Spleen (tissue), 13 donors: ENCODE measurements at places on chromosomes 12 and 14. TPM values are rescaled to one million over a fixed set of nuclear protein-coding genes. Genes with fewer than 3 reads are reported as not detected.

Gene KCNK10
- 0.07 TPM for polyA plus RNA-seq

Gene TAMALIN
- polyA plus RNA-seq = 25.5 TPM

Gene SMAGP
- 8.2 TPM for polyA plus RNA-seq

DNA sequence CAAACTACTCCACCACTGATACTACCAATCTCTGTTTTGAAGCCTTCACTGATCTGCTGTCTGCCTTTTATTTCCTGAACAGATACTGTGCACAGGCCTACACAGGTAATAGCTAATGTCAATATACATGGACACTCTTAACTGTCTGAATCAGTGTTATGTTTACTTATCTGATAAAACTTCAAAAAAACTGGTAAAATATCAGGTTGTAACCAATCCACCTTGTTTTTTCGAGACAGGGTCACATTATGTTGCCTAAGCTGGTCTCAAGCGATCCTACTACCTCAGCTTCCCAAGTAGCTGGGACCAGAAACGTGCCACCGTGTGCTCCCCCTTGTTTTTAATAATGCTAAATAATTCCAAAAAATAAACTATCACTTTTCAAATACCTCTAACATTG is 43.5 kb downstream of the HECTD1 start:
- no peak overlapping the region for H3K27ac ChIP-seq
- peaks cover 61% of the 10 kb centered on the region for H3K36me3 ChIP-seq
- DNase-seq = no peak
- H3K4me3 ChIP-seq = no peak overlapping the region
- H3K4me1 ChIP-seq = no peaks in the 10 kb centered on the region

Gene OLR1
- polyA plus RNA-seq = 0.09 TPM

GRCh38 chr12:38772437-38772836 is 133.0 kb downstream of the CPNE8 start:
- no peak for DNase-seq
- peaks cover 11% of the 10 kb centered on the region for H3K4me1 ChIP-seq
- no peaks in the 10 kb centered on the region for H3K27me3 ChIP-seq
- H3K27ac ChIP-seq = peak overlapping the region; percentile 53

DNA sequence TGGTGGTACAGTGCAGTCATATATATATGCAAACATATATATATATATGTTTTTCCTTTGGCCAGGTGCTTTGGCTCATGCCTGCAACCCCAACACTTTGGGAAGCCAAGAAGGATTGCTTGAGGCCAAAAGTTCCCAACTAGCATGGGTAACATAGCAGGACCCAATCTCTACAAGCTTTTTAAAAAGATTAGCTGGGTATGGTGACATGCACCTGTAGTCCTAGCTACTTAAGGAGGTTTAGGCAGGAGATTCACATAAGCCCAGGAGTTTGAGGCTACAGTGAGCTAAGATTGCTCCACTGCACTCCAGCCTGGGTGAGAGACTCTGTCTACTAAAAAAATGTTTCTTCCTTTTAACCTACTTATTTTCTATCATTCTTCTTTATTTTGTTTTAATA is 10.2 kb downstream of the PZP start:
- no peaks in the 10 kb centered on the region for H3K36me3 ChIP-seq
- H3K27me3 ChIP-seq = no peaks in the 10 kb centered on the region
- no peaks in the 10 kb centered on the region for H3K4me1 ChIP-seq
- no peak overlapping the region for H3K27ac ChIP-seq
- DNase-seq = no peak
- H3K4me3 ChIP-seq = no peak overlapping the region

DNA sequence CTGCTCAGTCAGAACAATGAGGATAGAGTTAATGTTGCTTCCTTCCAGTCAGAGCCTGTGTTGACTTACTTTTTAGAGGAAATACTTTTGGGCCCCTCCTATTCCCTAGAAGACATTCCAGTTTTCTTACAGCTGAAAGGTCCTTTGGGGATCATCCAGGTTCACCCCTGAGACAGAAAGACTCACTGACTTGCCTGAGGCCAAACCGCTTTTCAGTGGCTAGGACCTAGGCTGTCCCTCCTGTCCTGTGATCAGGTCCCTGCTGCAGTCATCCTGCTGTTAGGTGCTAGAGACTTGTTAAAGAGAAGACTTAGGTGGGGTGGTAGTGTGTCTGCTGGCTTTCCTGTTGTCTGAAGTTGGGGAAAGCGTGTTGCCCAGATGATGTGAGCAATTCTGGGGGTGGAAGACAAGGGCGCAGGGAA is 39.6 kb downstream of the SUSD6 start:
- H3K36me3 ChIP-seq = no peaks in the 10 kb centered on the region
- H3K4me1 ChIP-seq = peaks cover 100% of the 10 kb centered on the region
- DNase-seq = no peak
- H3K27ac ChIP-seq = peak overlapping the region; percentile 90
- no peaks in the 10 kb centered on the region for H3K27me3 ChIP-seq

DNA sequence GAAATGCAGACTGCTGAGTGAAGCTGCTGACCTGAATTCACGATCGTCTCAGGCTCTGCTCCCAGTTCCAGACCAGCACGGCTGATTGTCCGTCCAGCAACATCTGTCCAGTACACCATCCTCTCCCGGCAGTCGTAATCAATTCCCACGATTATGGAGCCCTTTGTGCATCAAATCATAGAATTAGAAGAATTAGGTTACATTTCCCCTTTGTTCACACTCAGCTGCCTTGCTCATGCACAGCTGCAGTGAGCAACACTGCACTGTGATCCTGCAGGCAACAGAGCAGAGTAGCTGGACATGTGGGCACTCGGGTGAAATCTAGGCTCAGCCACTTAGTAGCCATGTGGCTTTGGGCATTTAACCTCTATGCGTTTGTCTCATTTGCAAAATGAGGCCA is 22.2 kb downstream of the RTRAF start:
- H3K36me3 ChIP-seq = peaks cover 61% of the 10 kb centered on the region
- DNase-seq = no peak
- H3K27ac ChIP-seq = no peak overlapping the region
- H3K4me3 ChIP-seq = no peak overlapping the region
- peaks cover 3% of the 10 kb centered on the region for H3K4me1 ChIP-seq
- no peaks in the 10 kb centered on the region for H3K27me3 ChIP-seq

DNA sequence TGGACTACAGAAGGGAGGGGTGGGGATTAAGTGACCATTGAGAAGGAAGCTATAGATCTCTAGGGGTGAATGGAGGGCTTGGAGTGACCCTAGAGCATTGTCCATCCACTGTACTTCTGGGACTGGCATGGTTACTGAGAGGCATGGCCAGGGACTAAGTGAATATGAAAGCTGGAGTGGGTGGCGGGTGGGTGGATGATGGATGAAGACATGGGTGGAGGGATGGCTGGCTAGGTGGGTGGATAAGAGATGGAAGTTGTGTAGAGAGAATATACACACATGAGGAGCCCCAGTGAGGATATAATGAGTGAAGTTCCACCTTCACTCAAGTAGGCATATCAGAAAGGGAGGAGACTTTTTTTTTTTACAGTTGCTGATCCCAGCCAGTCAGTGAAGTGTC is 65.5 kb upstream of the NRXN3 start:
- H3K4me3 ChIP-seq = no peak overlapping the region
- H3K27me3 ChIP-seq = peaks cover 12% of the 10 kb centered on the region
- no peak for DNase-seq

DNA sequence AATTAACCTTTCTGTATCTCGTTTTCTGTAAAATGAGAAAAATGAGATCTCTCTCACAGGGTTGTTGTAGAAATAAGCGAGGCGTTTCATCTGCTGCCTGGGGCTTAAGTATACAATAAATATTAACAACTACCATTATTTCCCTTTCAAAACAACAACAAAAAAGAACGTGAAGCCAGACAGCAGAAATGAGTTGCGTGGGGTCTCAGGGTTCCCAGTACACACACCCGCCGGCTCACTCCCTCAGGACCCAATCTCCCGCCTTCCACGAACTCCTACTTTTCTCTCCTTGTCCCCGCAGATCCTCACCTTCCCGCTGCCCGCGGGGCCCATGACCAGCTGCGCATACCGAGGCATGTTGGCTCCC is 227 bp downstream of the GPN3 start:
- no peak for DNase-seq
- H3K4me1 ChIP-seq = peaks cover 32% of the 10 kb centered on the region
- peak overlapping the region; percentile 78 for H3K4me3 ChIP-seq
- H3K27ac ChIP-seq = peak overlapping the region; percentile 93
- H3K36me3 ChIP-seq = no peaks in the 10 kb centered on the region

DNA sequence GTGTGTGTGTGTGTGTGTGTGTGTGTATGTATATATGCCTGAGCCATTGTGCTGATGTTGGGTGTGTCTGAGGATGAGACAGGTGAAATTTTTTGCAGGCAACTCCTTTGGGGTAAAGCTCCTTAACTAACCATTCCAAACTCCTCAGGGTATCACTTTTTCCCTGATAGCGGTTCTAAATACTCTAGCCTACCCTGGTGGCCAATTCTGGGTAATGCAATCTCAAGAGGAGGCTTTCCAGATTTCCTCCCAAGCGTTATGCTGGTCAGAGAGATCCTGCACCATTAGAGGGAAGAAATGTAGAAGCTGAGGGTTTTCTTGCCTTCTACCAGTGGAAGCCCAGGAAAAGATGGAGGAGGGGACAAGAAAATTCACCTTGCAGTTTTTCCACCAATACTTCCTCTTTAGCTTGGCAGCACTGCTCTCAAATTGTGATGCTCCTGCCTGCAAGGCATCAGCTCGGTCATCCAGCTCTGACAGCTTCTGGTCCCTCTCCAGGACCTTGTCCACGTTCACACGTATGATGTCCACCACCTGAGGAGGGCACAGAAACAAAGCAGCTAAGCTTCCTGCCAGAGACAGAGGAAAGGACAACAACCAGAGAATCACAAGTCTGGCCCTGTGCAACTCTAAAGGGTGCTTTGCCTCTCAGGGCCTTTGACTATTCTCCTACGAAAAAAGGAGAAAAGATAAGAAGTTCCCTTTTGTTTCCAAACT is 4.9 kb downstream of the VAMP1 start:
- H3K27me3 ChIP-seq = no peaks in the 10 kb centered on the region
- H3K36me3 ChIP-seq = peaks cover 80% of the 10 kb centered on the region
- peak overlapping the region; percentile 31 for H3K27ac ChIP-seq
- H3K4me3 ChIP-seq = no peak overlapping the region

Gene OASL
- 1.9 TPM for polyA plus RNA-seq

Gene CLEC7A
- 11.7 TPM for polyA plus RNA-seq

- H3K27ac ChIP-seq = no peak overlapping the region
- no peaks in the 10 kb centered on the region for H3K27me3 ChIP-seq
- H3K4me3 ChIP-seq = no peak overlapping the region
- H3K4me1 ChIP-seq = peaks cover 7% of the 10 kb centered on the region
- H3K36me3 ChIP-seq = no peaks in the 10 kb centered on the region
These were observed 97.2 kb downstream of the PCNX1 start for GRCh38 chr14:71004481-71004880.

Gene OAS3
- 5.0 TPM for polyA plus RNA-seq

- H3K4me1 ChIP-seq = no peaks in the 10 kb centered on the region
- H3K4me3 ChIP-seq = no peak overlapping the region
- no peaks in the 10 kb centered on the region for H3K27me3 ChIP-seq
- H3K36me3 ChIP-seq = peaks cover 61% of the 10 kb centered on the region
These were observed 18.9 kb upstream of the HAL start for GRCh38 chr12:96014943-96015599.

DNA sequence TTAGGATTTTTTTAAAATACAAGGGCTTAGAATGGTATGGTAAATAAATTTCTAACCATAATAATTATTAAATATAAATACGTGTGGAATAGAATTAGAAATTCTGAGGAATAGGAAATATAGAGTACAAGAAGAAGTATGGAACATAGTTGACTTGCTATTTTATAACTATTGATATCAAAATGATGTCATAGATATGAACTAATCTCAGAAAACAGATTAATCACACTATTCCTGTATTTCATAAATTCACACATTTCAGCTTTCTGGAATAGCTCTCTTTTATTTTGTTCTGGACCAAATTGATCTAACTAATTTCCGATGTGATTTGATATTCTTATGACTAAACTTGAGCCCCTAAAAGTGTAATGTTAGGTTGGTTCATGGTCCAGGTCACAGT is 237.2 kb upstream of the NPAS3 start:
- no peaks in the 10 kb centered on the region for H3K27me3 ChIP-seq
- no peaks in the 10 kb centered on the region for H3K36me3 ChIP-seq
- no peak overlapping the region for H3K4me3 ChIP-seq
- DNase-seq = no peak
- peaks cover 11% of the 10 kb centered on the region for H3K4me1 ChIP-seq
- H3K27ac ChIP-seq = no peak overlapping the region

DNA sequence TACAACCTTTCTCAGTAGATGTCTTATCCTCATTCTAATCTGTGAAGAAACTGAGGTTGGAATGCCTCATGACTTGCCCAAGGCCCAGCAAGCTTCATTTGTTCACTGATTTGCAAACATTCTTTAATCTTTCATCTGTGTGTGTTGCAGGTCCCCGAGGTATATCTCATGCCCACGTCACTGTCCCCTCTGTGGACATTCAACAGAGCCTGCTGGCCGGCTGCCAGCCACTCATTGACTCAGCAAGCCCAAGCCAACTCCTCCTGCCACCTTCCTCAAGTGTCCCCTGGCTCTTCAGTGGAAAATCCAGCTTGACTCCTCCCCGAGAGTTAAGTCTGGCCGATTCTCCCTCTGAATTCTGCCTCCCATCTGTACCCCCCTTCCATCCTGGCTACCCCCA is 1.9 kb upstream of the DCAF4 start:
- H3K27ac ChIP-seq = no peak overlapping the region
- no peaks in the 10 kb centered on the region for H3K4me1 ChIP-seq
- no peak for DNase-seq
- H3K36me3 ChIP-seq = no peaks in the 10 kb centered on the region
- no peak overlapping the region for H3K4me3 ChIP-seq

DNA sequence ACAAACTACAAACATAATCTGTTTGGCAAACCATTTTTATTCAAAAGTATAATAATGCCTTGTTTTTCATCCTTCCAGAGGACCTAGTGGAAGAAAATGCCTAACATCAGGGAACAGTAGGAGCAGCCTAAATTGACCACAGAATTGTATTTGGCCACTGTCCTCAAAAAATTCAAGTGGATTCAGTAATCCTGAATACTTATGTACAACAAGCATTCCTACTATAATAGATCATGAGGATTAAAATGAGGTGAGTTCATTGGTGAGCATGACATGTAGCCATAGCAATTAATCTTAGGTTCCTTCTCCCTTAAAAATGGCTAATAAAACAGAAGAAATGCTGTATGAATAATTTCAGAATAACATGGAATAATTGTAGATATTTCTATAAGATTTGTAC is 209.3 kb downstream of the DAD1 start:
- H3K27me3 ChIP-seq = no peaks in the 10 kb centered on the region
- H3K4me1 ChIP-seq = peaks cover 15% of the 10 kb centered on the region
- no peaks in the 10 kb centered on the region for H3K36me3 ChIP-seq
- no peak overlapping the region for H3K27ac ChIP-seq

DNA sequence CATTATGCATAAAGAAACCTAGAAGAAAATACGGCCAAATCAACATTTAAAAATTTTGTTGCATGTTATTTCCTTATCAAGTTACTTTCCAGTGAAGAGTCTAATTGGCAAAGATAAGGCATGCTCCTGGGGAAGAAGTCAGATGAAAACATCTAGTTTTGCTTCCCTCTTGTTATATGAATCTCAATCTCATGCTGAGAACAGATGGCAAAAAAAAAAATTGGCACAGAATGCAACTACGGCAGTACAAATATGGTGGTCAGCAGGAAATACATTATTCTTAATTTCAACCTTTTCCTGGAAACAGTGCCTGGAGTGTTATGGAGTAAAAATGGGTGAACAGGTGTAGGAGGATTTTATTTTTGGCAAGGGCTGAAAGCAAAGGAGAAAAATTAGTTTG is 32.8 kb downstream of the HECTD4 start:
- H3K27me3 ChIP-seq = no peaks in the 10 kb centered on the region
- H3K4me1 ChIP-seq = peaks cover 92% of the 10 kb centered on the region
- no peak overlapping the region for H3K27ac ChIP-seq
- DNase-seq = no peak
- no peaks in the 10 kb centered on the region for H3K36me3 ChIP-seq
